ENCODE measurements at places on chromosomes 3 and 15.
A peak's percentile ranks its signal among the peaks of the same experiment; 100 is the strongest.

GRCh38 chr15:75786575-75786947 is 56.7 kb upstream of the UBE2Q2 start:
- DNase-seq, result no peak

GRCh38 chr3:56783644-56784447 is 17.9 kb downstream of the ARHGEF3 start:
- peak; percentile 57 for DNase-seq

DNA sequence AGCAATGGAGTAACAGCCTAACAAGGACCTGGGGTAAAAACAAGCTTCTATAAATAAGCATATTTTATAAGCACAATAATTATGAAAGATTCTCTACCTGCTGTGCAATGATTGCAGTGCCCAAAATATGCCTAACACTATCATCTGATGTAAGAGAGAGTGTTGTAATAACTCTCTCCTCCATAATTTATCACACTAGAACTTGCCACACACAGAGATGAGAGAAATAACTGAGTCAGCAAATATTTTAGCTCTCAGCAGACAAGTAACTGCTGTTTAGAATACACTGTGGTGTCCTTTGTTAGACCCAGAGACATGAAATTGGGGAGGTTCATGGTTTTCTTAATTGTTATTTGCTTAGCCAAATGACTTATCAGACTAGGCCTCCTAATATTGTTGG is 105.3 kb upstream of the ACP3 start:
- DNase-seq, result no peak

DNA sequence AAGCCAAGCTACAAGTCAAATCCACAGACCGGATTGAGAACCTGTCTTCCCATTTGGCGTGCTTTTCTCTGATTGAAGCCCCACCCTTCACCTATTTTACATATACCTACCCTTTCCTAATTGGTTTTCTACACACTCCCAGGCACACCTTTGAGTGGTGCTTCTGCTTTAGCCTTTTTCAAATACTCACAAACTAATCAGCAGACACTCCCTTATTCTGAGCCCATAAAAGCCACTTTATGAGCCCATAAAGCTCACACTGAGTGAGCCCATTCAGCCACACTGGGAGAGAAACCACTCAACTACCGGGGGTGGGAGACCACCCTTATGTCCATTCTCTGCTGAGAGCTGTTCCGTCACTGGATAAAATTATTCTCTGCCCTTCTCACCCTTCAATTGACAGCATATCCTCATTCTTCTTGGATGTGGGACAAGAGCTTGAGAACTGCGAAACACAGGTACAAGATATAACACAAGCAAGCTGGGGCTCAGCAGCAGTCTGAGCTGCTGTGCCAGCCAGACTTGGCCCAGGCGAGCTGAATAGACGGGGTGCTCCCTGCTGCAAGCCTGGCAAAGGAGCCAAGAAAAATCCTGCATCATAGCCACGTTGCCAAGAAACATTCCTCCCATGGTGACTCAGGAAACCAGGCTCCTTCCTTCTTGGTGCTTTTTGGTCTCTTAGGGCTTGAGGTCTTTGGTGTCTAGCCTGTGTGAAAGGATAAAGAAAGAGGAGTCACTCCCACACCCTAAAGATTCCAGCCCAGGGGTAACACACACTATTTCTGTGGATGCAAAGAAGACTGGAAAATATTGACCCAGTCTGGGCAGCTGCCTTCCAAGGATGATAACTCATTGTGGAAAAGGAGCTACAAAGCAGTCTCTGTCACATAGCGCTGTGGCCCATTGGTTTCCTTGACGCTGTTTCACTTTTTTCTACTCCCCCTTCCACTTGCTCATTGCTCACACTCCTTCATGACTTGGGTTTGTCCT is 609.7 kb downstream of the MCTP2 start:
- DNase-seq, result no peak

DNA sequence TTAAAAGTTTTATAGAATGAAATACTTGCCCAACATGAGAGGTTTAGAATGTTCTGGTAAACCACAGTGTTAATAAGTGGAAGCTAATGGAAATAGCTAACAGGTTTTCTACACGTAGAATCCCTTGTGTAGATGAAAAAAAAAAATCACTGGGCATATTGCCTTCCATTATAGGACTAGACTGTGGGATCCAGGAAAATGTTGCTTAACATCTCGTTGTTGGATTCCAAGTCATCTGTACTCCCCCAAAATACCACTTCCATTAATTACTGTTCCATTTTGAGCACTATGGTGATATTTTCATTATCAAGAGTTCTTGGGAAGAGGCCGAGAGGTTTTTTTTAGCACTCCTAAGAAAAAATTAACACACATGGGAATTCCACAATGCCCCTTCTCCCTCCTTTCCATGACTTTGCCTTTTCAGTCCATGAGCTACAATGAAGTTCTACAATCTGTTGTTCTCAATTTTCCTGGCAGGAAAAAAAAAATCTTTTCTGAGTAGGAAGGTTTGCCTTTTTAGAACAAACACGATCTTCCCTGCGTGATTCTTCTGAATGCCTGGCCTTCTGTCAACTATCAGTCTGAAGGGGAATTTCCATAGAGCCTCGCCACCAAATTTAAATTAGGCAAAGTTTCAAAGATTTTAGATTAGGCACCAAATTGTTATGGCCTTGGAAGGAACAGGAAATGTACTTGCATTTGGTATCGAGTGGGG is 74.4 kb upstream of the CTDSPL start:
- DNase-seq, result no peak

DNA sequence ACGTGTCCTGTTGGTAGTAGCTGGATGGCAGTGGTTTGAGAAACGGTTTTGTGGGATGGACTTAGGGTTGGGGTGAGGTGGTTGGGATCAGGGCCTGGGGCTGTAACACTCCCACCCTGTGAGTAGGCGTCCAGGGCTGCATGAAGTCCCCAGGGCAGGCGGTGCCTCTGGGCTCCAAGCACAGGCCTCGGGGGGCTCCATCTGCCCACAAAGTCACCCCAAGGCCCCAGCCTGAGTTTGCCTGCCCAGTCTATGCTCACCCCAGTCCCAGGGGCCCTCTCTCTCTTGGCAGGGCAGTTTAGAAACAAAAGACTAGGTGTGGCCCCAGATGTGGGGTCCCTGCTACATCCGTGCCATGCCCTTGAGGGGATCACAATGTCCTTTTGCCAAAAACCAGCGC is 86.9 kb upstream of the PRR23E start:
- DNase-seq, result no peak

Data from NK-92 treated with Interleukin-12 subunit alpha and Interleukin-12 subunit beta, amount 100 ng/mL, for 24 hours (cell line).